A549 (cell line): ENCODE measurements at places on chromosomes 7 and 10.

- no peak for DNase-seq
Observed at GRCh38 chr7:121447243-121447910, 51.3 kb upstream of the FAM3C start.

DNA sequence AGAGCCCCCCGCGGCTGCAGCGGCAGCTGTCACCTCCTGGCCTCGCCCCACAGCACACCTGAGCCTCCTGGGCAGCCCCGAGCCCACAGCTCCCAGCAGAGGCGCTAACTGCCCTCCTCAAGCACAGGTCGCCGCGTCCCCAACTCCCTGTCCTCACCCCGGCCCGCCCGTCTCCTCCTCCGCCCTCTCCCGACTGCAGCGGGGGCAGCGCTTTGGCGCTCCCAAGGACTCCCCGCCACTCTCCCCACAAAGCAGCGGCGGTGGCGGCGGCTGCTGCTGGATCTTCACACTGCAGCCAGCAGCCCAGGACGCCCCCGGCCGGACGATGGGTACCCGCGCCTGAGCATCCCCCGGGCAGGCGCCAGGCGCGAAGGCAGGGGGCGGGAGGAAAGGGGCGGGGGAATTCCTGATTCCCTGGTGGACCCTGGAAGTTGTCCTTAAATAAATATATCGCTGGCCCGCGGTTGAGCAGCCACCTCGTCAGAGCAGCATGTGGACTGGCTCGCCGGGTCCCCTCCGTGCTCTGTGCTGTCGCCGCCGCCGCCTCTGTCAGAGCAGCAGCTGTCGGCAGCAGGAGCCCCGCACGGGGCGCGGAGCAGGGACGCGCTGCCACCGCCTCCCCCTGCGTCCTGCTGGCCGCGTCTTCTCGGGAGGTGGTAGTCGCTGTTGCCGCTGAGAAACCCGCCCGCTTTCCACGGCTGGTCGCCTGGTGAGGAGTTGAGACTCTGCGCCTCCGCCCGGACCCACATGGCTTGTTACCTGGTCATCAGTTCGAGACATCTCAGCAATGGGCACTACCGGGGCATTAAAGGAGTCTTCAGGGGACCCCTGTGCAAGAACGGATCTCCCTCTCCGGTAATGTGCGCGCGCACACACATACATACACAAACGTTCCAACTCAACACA lies at the start of gene ZNF804B:
Gene ZNF804B, plus strand, starts transcription at position 471 of the 906 bp plus-strand sequence. Its CDS starts 277 bp downstream, at position 748.
- DNase-seq = no peak

- DNase-seq = no peak
Observed at GRCh38 chr10:122341141-122341810, 33.2 kb upstream of the PLEKHA1 start.

- DNase-seq = no peak
Observed at GRCh38 chr7:12493407-12493806, 77.1 kb upstream of the SCIN start.

GRCh38 chr10:113720386-113720785 lies 31.1 kb upstream of the PLEKHS1 start:
- DNase-seq = no peak

GRCh38 chr7:116232350-116232749 lies 22.0 kb downstream of the TES start:
- no peak for DNase-seq

DNA sequence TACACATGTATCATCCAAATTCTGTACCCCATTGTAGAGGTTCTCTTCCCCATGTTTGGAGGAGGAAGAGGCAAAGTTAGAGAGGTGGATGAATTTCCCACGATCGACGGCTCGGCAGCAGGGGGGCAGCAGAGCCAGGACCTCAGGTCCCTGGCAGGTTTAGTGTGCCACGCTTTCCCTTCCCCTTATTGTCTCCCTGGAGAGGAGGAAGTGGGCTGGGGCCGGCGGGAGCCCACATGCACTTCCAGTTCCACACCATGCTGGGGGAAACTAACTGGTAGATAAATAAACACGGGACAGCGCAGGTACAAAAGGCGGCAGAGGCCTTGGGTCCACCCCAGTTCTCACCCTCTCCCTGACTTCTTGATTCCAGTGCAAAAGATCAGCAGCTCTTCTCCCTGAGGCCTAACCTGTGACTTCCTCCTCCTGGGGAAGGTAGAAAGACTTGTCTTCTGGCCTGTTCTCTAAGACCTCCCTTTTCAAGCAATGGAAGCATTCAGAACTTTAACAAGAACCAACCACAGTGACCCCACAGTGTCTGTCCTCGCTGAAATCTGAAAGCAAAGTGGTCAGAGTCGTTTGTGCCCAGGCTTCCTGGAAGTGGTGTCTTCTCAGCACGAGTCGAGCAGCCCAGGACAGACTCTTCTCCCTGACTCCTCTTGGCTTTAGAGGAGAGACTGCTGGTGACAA lies 30.5 kb upstream of the SRGN start:
- DNase-seq = no peak

DNA sequence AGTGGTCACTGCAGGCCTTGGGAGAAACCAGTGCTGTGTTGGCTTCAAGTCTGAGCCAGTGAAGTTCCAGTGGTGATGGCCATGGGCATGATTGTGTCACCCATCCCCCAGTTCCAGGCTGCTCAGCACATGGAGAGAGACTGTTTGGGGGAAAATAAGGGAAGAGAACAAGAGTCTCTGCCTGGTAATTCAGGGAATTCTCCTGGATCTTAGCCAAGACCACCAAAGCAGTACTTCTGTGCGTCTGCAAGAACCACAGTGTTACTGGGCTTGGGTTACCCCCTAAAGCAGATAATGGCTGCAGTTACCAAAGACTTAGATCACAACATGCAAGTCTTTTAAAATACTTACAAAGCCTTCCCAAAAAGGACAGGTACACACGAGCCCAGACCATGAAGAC lies 225.0 kb upstream of the SEMA3C start:
- no peak for DNase-seq

DNA sequence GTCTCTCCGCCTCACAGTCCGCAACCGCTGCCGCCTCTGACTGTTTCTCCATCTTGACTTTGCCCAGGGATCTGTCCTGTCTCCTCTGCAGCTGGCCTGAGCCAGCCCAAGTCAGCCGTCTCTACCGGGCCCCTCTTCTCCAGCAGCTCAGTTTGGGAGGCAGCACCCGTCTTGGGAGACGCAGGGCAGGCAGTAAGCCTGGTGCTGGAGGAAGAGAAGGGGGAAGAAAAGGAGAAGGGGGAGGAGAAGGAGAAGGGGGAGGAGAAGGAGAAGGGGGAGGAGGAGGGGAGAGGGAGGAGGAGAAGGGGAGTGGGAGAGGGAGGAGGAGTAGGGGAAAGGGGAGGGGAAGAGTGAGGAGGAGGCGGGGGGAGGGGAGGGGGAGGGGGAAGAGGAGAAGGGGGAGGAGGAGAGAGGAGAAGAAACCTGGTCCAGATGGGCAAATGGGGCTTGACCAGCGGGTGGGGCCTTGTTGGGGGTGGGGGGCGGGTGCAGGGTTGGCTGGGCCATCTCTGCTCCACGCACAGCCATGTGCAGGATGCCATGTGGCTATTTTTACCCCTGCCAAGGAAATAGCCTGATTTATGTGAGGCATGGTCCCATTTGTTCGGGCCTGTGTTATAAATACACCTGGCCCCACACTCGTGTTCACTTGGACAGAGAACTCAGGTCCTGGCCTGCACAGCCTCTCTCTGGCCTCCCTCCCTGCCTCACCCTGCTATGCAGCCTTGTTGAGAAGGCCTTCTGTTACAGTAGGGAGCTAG lies 35.9 kb upstream of the FZD9 start:
- no peak for DNase-seq

DNA sequence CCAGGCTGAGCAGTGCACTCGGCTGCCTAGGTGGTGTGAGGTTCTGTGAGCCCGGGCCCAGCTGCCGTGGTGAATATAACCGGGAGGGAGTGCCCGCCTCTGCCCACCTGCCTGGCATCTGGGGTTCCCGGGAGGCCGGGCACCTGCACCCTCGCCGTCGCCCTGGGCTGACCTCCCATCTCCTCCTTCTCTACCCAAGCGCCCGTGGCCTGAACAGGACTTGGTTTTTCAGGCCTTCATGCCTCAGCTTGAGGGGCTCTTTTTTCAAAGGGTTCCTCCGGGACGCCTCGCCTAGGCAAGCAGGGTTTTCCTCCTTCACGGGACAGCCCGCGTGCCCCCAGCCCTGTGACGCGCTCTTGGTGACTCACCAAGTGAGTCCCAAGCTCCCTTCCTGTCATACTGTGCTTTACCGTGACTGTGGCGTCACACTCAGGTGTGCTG lies 9.9 kb downstream of the INPP5A start:
- DNase-seq = no peak

GRCh38 chr7:83301416-83301815 lies 138.7 kb upstream of the PCLO start:
- DNase-seq = peak; percentile 6

- DNase-seq = peak; percentile 94
Observed at GRCh38 chr10:72048450-72049124, 39.8 kb downstream of the SPOCK2 start.

GRCh38 chr7:77958436-77958835 lies 159.9 kb downstream of the PHTF2 start:
- DNase-seq = no peak

- no peak for DNase-seq
Observed at GRCh38 chr10:108363576-108363975, 1199.1 kb upstream of the SORCS1 start.

DNA sequence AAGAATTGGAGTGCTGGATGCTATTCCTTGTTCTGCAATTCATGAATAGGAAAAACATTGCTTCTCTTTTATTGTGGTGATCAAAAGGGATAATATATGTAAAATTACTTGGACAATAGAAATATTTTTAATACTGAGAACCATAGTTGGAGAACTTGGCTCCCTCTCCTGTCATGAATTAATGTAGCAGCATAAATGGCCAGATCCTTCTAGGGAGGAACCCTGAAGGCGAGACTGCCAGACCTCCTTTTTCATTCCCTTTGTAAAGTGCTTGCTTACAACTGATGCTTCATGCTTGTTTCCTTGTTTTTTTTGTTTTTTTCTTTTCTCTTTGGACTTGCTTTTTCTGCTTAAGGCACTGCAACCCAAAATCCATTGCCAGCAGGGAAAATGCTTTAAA lies 233.6 kb downstream of the SH2D4B start:
- no peak for DNase-seq

GRCh38 chr7:121235201-121235600 lies 93.6 kb upstream of the WNT16 start:
- no peak for DNase-seq

- no peak for DNase-seq
Observed at GRCh38 chr10:92942226-92942625, 93.9 kb downstream of the EXOC6 start.

DNA sequence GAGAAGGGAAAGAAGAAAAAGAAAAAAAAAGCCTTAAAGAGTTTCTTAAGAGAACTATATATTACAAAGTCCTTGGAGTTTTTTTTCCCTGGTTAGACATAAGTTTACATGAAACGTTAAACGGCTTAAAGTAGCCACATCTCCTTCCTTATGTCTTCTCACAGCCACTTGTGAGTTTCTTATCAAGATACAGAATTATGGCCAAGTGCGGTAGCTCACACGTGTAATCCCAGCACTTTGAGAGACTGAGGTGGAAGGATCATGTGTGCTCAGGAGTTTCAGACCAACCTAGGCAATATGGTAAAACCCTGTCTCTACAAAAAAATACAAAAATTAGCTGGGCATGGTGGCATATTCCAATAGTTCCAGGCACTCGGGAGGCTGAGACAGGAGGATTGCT lies 54.3 kb downstream of the IKZF1 start:
- DNase-seq = no peak

- DNase-seq = no peak
Observed at GRCh38 chr7:69941077-69941651, 342.9 kb downstream of the AUTS2 start.

DNA sequence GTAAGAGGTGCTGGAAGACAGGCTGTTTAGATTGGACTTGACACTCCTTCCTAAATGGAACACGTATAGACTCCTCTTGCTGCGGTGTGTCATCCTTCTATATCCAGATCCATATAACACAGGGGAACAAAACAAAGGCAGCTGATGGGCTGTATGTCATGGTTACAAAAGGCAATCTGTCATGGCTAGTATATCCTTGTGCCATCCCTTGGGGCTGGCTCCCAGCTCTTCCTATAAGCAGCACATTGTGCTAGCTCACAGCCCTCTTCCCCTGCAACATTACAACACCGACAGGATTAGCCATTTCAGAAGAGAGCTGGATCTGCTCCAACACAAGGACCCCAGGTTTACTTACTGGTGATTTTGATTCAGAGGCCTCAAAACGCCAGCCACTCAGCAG lies 15.3 kb downstream of the LIPK start:
- DNase-seq = no peak

DNA sequence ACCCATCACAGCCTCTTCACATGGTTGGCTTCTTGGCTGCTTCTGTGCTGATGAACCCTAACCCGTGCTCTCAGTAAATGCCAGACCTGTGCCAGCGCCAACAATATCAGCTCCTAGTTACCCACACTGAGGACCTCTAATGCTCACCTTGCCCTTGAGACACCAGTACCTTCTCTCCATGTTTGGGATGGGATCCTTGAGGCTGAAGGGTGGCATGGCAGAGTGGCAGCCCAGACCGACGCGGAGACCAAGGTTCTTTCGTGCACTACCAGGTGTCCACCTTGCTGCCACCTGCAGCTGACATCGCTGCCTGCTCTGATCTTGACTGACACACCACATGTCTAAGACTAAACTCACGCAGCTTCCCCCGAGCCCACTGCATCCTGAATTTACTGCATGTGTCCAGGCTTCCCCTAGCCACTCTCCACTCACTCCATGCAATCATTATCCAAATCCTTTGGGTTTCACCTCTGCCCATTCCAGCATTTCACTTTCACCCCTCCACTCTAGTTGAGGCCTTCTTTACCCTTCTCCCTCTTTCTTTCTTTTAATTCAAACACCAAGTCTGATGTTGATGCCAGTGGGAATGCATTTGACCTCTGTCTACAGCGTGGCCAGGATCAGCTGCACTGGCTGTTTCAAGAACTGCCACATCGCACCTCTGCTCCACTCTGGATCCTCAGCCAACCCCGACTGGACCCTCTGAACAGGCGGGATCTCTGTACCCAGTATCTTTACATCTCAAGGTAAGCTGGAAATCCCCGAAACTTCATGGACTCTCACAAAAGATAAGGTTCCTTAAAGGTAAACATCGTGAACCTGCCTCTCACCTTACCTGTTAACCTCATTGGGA lies 294.9 kb downstream of the GLRX3 start:
- no peak for DNase-seq

GRCh38 chr10:96576277-96576980 lies 10.4 kb downstream of the TM9SF3 start:
- DNase-seq = no peak

DNA sequence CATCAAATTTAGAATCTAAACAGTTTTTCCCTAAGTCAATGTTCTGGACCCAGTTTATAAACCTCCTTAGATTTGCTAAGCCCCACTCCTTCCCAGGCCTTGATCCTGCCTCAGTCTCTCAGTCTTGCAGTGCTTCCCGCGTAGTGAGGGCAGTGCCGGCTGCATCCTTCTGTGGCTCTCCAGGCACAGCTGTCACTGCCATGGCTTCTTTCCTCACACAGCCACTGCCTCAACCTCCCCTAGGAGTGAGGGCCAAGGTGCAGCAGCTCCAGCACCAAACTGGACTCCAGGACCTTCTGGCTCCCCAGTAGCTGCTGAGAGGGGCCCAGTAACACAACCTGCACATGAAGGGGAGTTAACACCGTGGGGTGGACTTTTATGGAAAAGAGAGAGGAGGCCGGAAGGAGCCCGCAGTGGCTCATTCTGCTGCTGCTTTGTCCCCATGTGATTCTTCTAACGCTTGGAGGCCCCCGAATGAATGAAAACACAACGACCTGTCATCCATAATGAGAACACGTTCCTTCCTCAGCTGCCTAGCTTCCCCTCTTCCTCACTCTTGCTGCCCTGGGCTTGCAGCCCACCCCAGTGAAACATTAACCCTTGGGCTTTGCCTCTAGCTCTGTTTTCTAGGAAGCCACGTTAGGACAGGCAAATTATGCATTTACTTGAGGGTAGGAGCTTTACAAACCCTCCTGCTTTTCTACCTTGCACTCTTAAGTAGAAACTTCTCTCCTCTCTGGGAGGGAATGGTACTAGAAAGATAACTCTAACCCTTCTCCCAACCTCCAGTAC lies 16.0 kb upstream of the UBE2H start:
- DNase-seq = no peak
